ENCODE measurements at places on chromosomes 2 and 18.

GRCh38 chr18:10458691-10459090 is 4.3 kb downstream of the APCDD1 start:
- DNase-seq, result no peak

GRCh38 chr2:169086893-169087467 is 17.6 kb downstream of the DHRS9 start:
- no peak for DNase-seq

- DNase-seq, result no peak
Observed at GRCh38 chr2:196849895-196850294, 40.7 kb upstream of the C2orf66 start.

DNA sequence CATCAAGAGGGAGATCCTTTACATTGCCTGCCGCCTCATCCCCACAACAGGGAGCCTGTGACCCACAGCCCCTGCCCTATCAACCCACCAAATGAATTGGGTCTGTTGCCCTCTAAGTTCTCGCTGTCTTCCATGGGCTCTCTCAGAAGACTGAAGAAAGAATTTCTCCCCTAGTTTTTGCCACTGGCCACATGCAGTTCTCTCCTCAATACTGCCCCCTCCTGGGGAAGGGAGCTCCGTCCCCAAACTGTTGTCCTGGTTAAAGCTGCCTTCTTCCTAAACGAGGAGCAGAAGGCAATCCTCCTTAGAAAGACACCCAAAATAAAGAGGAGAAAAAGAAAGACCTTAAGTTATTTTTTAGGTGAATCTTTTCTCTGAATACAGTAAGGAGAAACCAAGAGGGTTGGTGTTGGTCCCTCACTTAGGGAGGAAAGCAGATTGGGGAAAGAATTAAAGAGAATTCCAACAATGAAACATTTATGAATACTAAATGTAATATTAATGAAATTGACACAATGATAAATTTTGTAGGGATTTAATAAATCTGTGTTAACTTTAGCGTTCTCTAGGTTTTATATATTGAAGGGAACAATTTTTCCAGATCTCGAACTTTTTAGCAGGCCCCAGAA is 31.1 kb upstream of the SATB2 start:
- DNase-seq, result peak; percentile 53

DNA sequence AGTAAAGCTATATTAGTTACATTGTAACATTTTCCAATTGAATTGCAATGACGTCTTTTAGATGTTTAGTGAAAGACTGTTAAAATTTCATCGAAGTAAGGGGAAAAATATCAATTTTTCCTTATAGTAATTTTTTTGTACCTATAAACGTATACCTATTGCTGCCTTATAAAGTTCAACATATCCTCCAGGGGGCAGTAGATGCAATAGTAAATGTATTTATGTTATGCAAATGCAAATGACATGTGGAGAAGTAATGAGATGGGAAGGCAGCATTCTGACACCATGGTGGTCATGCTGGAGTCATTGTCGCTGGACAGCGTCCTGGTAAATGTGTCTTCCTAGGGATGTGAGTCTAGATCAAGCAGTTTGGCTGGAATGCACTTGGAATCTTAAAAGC is 38.7 kb downstream of the MSTN start:
- DNase-seq, result no peak

DNA sequence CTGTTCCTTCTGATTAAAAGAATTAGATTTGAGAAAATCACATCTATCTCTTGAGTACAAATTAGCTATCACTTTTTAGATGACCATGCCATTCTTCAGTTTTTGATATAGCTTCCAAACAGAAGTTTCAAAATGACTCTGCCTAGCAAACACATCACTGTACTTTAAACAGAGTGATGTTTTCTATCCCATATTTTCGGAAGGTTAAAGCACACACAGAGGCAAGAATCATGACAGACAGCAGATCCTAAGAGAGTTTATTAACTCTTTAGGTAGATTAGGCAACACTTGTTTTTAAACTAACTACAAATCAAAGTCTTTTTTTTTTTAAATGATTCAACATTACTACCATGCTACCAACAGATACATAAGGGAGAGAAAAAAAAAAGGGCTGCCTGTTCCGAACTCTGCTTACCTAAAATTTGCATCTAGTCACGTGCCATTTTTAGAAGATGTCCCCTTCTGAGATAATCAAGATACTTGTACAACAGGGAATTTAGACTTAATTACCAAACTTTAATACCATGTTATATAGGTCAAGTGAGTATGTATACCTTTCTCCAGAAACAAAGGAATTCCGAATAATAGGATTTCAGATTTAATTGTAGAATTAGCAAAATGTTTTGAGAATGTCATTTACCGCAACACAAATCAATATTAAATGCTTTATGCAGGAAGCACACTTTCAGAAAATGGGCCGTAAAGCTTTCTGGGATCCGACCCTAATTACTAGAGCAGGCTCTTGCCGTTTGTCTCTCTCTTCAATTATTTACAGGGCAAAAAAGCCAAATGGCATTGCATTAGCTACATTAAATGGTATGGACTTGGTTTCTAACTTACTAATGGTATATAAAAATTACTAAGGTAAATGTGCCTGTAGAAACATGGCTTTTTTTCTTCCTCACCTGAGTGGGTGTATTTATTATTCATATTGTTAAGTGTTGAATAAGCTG is 2.6 kb downstream of the RBMS1 start:
- DNase-seq, result no peak

DNA sequence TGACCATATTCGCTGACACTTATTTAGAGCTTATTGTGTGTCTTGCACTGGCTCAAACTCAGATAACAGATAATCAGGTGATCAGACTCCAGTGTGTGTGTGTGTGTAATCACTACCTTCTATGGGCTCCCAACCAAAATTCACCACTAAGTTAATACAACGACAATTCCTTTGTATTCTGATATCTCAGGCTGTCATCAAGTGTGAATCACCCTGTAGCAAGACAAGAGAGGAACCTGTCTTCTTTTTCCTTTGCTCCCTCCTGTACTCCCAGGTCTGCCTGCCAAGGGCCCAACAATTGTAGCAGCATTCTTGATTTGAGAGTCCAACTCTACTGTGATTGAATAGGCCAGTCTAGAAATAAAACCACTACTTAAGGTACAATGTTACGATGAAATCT is 25.8 kb downstream of the ITGB6 start:
- no peak for DNase-seq

- no peak for DNase-seq
Observed at GRCh38 chr2:147017951-147018645, 826.7 kb upstream of the ACVR2A start.

- DNase-seq, result no peak
Observed at GRCh38 chr2:236908439-236909192, 177.1 kb upstream of the COPS8 start.

DNA sequence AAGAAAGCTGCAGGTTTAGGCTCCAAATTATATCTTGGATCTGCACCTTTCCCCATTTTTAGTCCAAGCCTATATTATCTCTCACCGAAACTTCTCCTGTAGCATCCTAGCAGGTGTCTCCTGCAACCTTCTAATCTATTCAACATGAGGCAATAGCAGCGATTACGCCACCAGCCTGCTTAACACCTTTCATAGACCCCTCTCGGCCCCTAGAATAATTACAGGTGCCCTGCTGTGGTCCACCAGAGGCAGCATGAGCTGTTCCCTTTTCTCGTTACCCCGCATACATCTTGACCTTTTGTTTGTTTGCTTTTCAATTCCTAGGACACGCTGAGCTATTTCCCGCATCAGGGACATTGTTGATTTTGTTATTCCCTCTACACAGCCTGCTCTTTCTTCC is 361.9 kb downstream of the CYRIA start:
- DNase-seq, result no peak

GRCh38 chr2:176614930-176615329 is 345.7 kb downstream of the MTX2 start:
- no peak for DNase-seq

- no peak for DNase-seq
Observed at GRCh38 chr2:112979731-112980130, 1.9 kb downstream of the IL36G start.

- DNase-seq, result peak; percentile 86
Observed at GRCh38 chr2:96554293-96555145, 18.0 kb downstream of the ARID5A start.

GRCh38 chr2:36044411-36044810 is 311.2 kb upstream of the CRIM1 start:
- DNase-seq, result no peak

- DNase-seq, result no peak
Observed at GRCh38 chr18:47323158-47323557, 71.7 kb upstream of the SKOR2 start.

- DNase-seq, result no peak
Observed at GRCh38 chr2:40487602-40488001, 35.7 kb upstream of the SLC8A1 start.
